NCI-H1092 treated with DMSO at 0.1 percent for 48 hours (cell line): ENCODE measurements at places on chromosomes 4 and X.

DNA sequence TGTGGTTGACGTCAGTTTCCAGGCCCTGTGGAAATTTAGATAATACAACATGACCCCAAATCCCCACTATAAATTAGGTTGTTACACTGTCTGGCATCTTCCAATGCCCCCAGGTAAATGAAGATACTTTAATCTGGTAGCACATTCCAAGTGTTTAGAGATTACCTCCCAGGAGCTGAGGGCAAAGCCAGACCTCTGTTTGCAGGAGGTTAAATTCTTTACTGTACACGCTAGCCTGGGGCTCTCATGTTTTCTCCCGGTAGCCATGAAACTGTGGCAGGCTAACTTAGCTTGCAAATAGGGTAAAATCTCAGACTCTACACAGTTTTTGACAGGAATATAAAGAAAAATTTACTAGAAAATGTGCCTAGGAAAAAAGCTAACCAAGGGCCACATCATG, 450.0 kb downstream of the PDGFC start:
- DNase-seq = no peak

DNA sequence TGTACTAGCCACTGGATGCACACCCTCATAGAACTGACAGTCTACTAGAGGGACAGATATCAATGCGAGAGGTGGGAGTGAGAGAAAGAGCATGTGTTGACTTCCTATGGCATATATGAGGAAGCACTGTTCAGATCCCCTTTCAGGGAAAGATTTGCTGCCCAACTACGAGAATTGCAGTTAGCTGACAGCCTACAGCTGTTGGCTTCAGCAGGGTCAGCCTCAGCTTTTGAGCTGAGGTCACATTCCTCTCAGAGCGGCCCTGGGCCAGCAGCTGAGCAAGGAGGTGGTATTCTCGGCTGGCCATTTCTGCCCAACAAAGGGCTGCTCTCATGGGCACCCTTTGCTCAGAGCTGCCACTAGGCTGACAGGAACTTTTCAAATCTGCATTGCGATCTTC, 580.2 kb downstream of the MID1IP1 start:
- DNase-seq = no peak

GRCh38 chr4:152689615-152690501, 10.1 kb upstream of the TMEM154 start:
- no peak for DNase-seq

- no peak for DNase-seq
Observed at GRCh38 chr4:67712000-67712625, 11.2 kb upstream of the UBA6 start.
